ENCODE measurements at places on chromosomes 6 and 20.

DNA sequence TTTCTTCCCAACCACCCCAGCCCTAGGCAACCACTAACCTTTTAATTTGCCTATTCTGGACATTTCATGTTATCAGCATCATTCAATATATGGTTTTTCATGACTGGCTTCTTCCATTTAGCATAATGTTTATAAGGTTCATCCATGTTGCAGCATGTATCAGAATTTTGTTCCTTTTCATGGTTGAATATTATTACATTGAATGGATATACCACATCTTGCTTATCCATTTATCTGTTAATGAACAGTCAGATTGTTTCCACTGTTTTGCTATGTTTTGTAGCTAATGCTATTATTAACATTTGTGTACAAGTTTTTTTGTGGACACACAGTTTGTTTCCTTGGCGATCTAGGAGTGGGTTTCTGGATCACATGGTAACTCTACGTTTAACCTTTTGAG, 3.0 kb upstream of the DNAAF9 start:
- DNase-seq, result no peak

GRCh38 chr6:83849610-83850009, 3.5 kb upstream of the RIPPLY2 start:
- no peak for DNase-seq

DNA sequence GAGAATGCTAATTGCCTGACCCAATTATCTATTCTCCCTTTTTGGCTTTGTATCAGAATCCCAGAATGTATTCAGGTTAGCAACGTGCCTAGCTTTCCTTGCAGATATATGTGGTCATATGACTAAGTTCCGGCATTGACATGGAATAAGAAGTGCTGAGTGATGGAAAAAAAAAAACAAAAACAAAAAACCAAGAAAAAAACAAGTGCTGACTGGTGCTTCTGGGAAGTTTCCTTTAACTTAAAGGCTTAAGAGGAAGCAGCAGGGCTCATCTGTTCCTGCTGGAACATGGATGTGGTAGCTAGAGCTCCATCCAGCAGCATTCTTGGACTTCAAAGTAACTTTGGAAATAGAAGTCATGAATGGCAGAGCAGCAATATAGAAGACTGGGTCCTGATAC, 10.4 kb upstream of the RPF2 start:
- no peak for DNase-seq

GRCh38 chr6:70849348-70850069, 107.4 kb downstream of the B3GAT2 start:
- DNase-seq, result no peak

GRCh38 chr6:155227046-155227445, 36.8 kb upstream of the CLDN20 start:
- no peak for DNase-seq

DNA sequence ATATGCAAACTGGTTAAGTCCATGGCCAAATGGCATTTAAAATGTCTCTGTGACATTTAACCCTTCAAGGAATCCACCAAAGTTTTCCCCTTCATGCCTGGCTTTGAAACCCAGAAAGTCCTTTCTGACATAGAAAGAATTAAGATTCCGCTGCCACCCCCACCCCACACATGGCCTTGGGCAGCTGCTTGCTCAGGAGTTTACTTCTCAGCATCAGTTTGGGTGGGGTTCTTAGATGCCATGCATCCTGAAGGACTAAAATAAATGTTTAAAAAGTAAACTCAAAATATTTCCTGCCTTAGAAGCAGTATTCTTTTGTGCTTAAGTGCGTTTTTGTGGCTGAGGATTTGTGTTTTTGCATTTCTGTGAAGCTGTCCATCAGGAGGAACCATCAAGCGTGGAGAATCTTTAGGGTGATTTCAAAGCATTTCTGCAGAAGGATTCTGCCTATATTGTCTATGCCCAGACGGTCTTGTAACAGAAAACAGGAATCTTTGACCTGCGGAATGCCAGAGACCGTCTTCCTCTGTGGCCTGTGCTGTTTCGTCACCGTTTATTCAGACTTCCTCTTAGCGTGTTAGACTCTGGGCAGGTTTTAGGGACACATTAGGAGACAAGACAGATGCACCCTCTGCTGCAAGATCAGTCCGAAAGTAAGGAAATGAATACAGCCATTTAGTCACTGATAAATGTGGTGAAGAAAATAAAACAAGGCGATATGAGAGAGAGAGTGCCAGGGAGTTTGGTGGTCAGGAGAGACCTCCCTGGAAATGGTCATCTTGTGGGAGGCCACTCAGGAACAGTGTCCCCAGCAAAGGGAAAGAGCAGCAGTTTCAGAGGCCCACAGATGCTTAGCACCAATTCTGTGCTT, 6.2 kb downstream of the DUSP22 start:
- no peak for DNase-seq

Data from stimulated activated CD4-positive, alpha-beta T cell treated with anti-CD3 and anti-CD28 coated beads, Interleukin-4, amount 100 ng/mL, for 1 hour (primary cell).